ENCODE measurements at places on chromosomes 4 and X.
A peak's percentile ranks its signal among the peaks of the same experiment; 100 is the strongest.

DNA sequence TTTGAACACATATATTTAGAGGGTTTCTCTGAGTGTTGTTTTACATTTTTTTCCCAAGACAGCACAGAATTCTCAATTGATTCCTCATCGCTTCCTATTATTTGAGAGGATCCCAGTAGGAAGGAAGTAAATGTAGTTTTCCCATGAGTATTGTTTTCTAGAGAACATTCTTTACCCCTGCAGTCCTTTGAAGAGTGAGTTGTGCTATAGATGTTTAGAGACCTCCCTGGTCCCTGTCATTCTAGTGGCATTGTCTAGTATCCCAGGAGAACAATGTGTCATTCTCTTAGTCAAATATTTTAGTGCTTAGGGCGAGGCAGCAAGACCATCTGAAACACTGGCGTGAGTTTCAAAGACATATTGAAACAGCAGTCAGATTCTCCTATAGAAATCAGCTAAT is 32.5 kb downstream of the SORBS2 start:
- DNase-seq = peak; percentile 40

- DNase-seq = no peak
Measured at GRCh38 chr4:92021788-92022187, 282.0 kb upstream of the GRID2 start.

DNA sequence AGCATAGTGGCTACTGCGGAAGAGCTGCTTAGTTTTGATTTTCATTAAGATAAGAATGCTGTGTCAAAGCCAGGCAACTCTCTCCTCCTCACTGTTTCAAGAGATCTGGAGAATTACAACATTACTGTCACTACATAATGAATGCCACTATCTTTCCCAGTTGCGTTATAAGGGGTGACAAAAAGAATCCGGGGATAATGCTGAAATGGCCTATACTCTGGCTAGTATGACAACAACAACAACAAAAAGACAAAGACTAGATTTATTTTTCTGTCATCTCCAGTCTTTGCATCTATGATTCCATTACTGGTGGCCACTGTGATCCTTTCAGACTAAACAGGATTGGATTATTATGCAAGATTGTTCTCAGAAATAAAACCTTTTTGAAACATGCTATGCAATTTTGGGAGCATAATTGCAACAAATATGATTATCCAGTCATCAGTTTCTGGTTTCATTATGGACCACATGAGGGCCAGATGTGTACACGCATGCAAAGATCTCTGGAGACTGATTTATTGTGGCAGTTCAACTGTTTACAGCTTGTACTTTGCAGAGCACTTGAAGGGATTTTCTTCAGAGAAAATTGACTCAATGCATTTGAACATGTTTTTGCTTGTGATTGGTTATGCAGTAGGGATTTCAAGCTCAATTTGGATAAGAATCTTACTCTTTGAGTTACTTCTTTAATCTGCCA is 31.1 kb upstream of the SPANXB1 start:
- DNase-seq = no peak

DNA sequence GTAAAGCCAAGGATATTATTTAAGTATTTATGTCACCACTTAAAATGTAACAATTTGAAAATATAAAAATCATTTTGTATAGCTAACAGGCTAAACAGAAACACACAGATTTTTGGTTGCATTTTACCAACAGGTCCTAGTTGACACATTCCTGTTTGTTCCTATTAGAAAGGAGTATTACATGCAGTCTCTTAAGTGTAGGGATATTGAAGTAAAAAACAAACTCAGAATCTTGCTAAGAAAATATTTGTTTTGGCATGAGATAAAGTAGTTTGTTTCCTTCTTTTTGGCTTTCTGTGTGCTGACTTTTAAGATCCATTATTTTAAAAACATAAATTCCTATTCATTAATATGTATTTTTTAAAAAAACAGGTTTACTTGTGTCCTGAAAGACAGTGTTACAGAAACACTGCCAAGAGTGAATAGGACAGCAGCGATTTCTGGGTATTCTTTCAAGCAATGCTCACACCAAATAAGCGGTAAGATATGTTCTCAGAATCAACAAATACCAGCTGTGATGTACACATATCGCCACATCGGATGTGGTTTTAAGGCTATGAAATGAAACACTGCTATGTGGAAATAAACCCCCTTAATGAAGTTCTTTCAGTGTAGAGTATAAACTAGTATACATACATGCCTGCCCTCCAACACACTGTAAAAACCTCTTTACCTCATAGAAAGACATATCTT is 6.9 kb downstream of the F11 start:
- no peak for DNase-seq

- DNase-seq = peak; percentile 97
Measured at GRCh38 chr4:6688879-6689505, 4.7 kb upstream of the S100P start.

GRCh38 chrX:101383679-101384205 is 2.2 kb downstream of the BTK start:
- no peak for DNase-seq

GRCh38 chrX:39854772-39855747 is 242.7 kb downstream of the BCOR start:
- DNase-seq = no peak

GRCh38 chr4:101527188-101527587 is 179.9 kb upstream of the PPP3CA start:
- DNase-seq = no peak

GRCh38 chrX:135420831-135421230 is 913 bp upstream of the SMIM10L2A start:
- DNase-seq = no peak

GRCh38 chr4:83629945-83630721 is 94.2 kb downstream of the GPAT3 start:
- peak; percentile 84 for DNase-seq

- DNase-seq = peak; percentile 13
Measured at GRCh38 chrX:18210470-18210869, 10.2 kb downstream of the BEND2 start.

GRCh38 chr4:178480881-178481280 is 1038.6 kb upstream of the AGA start:
- DNase-seq = no peak

- DNase-seq = peak; percentile 23
Measured at GRCh38 chr4:179750374-179750773, 2308.1 kb upstream of the AGA start.

DNA sequence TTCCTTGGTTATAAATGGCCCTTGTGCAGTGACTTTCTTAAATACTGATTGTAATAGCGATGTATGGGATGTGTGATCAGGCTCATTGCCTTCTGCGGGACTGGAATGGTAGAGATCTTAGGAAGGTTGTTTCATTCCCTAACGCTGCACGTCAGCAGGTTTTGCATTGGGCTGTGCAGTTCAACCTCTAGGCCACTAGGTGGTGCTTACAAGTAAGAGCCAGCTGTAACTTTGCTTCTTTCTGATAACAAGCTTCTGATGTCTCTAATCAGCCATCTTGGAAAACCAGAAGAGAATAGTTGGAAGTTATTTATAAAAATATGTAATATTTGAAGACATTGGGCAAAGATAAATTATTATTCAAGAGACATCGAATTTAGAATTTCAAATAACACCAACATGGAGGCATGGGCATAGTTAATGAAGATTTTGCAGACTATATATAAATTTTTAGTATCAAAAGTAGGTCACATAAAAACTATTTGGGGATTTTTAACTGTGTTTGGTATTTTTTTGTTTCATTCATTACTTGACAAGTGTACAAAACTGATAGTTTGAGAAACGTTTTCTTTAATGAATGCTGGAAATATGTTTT is 339.7 kb upstream of the PCDH7 start:
- peak; percentile 63 for DNase-seq

GRCh38 chr4:93828995-93829819 is 654 bp downstream of the ATOH1 start:
- no peak for DNase-seq

GRCh38 chrX:97268182-97268680 is 384.5 kb downstream of the RPA4 start:
- DNase-seq = peak; percentile 19

- no peak for DNase-seq
Measured at GRCh38 chr4:150648123-150648522, 66.2 kb downstream of the MAB21L2 start.

GRCh38 chrX:77597090-77597489 is 149.9 kb downstream of the FGF16 start:
- DNase-seq = peak; percentile 31

- peak; percentile 78 for DNase-seq
Measured at GRCh38 chr4:1010395-1011021, 918 bp upstream of the FGFRL1 start.

- no peak for DNase-seq
Measured at GRCh38 chr4:142952821-142953580, 106.9 kb upstream of the INPP4B start.

- DNase-seq = no peak
Measured at GRCh38 chr4:8322794-8323704, 53.5 kb downstream of the HTRA3 start.

DNA sequence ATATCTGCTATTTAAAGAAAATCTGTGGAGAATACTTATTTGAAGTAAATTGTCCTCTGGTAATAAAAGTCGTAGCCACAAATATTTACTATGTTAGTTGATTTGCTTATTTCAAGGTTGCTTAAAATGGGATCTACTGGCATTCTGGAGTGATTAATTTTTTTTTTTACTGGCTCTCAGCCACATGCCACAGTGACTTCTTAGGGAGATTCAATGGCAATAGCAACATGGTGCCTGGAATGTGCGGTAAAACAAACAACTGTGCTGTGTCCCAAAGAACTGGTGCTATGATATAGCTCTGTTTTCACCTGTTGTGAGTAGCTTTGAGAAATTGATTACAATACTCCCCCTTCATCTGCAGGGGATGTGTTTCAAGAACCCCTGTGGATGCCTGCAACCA is 324.3 kb downstream of the GPAT3 start:
- DNase-seq = no peak

GRCh38 chrX:112759512-112759911 is 79.8 kb upstream of the LHFPL1 start:
- DNase-seq = no peak

- DNase-seq = no peak
Measured at GRCh38 chr4:145283909-145284308, 103.5 kb upstream of the OTUD4 start.

GRCh38 chrX:111671668-111672067 is 9.3 kb upstream of the ALG13 start:
- no peak for DNase-seq

DNA sequence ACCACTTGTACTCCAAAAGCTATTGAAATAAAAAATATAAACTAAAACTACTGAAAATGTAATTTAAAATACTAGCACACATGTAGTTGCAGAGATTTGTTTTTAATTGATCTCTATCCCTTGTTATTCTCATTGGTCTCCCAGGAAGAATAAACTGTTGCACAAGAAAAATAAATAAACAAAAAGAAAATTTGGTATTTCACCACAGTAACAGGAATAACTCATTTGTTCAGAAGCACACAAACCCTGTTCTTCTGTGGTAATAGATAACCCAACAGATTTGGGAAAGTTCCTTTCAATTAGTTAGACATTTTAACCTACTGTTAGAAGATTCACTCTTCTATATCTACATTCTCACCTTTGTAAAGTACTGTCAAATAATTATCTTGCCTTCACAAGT is 70.9 kb upstream of the APOOL start:
- no peak for DNase-seq

DNA sequence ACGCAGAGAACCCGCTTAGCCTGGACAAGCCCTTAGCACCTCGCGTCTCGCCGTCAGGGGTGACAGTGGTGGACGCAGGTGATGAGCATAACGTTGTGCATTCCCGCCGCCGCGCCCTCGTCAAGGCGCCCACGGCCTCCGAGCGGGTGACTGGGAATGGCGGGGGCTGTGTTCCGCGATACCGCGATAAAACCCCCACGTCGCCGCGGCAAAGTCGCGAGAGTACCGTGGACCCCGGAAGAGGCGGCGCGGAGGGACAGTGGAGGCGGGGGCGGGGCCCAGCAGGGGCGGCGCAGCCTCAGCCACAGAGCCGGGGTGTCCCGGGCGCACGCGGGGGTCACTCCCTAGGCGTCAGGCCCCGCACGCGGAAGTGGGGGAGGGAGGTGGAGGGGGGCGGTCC is 53.8 kb downstream of the ZFYVE28 start:
- peak; percentile 36 for DNase-seq

- no peak for DNase-seq
Measured at GRCh38 chrX:53356186-53356585, 66.3 kb downstream of the SMC1A start.

DNA sequence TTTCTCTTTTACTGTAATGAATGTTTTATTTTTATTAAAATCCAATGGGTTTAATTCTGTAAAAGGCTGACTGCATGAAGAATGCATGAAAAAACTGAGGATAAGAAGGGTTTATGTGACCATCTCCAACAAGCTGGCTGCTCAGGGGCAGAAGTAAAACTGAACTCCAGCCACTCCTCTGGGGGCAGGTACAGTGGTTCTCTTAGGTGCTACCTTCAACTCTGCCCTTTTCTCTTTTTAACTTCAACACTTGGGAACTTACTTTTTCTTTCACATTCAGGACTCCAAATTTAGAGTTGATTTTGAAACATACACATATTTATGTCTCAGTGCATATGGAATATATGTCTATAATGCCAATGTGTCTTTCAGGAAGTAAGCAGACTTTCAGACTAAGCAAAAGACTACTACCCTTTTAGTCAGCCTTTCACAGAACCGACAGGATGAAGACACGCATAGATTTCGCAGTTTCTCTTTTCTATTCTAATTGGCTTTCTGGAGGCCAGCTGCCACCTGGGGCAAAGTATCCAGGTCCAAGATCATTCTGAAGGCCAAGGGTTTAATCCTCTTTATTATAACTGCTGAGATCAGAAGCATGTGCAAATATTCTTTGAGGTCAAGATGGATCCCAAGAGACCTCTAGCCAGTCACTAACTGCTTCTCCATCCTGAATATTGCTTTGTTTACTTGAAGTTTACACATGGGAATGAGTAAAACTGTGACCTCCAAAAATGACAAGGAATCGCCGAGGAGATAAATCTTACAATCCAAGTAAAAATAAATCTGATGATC is 30.7 kb downstream of the HS3ST1 start:
- DNase-seq = no peak

GRCh38 chr4:154076921-154077320 is 288.0 kb upstream of the SFRP2 start:
- peak; percentile 10 for DNase-seq

DNA sequence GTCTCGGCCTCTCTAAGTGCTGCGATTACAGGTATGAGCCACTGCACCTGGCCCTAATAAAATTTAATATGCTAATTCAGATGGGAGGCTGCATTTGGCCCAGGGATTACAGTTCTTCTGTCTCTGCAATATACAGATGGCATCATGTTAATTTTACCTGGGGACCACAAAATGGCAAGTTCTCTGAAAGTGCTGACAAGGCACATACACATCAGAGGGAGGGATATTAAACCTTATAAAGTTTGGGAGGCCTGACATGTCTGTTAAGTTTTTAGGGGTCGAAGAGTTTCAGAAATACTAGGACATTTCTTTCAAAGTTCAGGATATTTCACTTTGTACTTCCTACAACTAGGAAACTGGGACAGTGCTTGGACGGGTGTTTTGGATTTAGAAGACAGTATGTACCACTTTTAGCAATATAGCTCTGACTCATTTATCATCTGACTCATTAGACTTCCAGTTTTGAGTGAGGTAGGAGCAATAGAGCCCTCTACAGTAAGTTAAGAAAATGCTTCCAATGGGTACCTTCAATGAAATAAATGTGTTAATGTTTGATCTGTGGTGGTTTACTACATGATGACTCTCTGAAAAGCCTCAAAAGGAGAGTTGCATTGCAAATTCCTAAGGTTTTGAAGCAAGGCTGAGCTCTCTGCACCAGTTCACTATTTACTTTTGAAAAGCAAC is 981.0 kb upstream of the HS3ST1 start:
- peak; percentile 3 for DNase-seq
